Activated naive CD4-positive, alpha-beta T cell treated with anti-CD3 and anti-CD28 coated beads, Interleukin-2, amount 50 U/mL, for 72 hours (primary cell): ENCODE measurements at places on chromosomes 1 and 21.

DNA sequence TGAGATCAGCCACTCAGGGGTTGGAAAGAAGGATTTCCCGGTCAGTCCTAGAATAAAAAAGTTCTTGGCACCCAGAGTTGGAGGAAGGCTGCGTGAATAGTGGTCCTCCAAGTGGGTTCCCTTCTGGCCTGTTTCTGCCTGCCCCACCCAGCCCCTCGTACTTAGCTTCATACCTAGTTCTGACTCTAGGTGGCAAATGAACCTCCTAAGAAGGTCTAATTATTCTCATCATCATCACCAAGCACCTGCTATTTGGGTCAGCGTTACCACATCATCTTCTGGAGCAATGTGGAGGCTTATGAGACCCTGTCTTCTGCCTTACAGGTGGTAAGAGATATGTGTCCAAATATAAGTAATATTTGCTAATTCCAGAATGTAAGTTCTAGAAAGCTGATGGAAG lies 35.9 kb upstream of the NFASC start:
- DNase-seq: no peak

DNA sequence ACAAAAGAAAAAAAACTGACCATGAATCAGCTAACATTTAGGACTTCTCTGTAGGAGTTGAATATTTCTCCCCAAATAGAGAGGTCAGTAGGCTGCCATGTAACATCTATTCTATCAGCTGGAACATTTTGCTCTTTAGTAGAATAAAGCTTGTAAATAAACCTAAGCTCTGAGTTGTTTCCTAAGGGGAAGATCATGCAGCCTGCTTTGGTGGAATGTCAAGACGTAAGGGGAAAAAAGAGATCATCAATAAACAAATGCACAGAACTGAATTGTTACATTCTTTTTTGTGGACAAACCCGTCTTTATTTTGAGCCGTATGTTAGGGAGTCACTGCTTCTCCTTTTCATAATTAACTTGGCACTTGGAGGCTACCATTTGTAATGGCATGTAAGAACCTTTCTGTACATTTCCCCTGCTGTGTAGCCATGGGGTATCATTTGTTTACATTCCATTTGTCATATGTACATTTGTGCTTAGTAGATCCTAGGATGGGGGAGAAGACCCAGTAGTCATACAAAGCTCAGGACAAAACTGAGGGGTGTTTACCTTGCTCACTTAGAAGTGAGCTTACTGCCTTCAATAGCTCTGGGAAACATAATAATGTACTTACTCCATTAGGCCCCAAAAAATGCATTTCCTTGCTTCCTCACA lies 10.8 kb upstream of the PALMD start:
- DNase-seq: no peak

DNA sequence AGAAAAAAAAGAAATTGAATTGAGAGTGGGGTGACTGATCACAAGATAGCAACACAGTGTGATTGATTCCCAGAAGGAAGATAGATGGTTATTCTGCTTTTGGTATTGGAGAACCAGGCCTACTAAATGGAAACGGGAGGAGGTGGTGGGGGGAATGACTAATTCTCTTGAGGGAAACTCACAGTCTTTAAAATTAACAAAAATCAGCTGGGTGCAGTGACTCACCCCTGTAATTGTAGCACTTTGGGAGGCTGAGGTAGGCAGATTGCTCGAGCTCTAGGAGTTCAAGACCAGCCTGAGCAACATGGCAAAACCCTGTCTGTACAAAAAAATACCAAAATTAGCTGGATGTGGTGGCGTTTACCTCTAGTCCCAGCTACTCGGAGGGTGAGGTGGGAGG lies 134.6 kb upstream of the PDE4B start:
- no peak for DNase-seq

GRCh38 chr1:8422510-8423268 lies 104.8 kb downstream of the SLC45A1 start:
- DNase-seq: no peak

DNA sequence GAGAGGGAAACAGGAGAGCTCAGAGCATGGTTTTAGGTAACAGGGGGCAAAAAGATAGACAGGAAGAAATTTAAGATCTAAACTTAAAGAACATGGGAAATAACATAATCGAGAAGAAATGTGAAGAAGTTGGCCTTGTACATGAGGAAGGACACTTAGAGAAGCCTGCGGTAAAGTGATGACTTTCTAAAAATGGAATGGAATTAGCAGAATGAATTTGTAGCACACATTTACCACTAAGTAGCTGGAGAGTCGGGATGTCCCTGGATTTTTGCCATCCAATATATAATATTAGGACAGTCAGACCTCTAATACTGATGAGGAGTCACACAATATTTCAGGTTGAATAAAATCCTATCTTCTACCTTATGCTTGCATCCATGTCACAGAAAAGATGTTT lies 77.7 kb upstream of the C1orf87 start:
- no peak for DNase-seq

DNA sequence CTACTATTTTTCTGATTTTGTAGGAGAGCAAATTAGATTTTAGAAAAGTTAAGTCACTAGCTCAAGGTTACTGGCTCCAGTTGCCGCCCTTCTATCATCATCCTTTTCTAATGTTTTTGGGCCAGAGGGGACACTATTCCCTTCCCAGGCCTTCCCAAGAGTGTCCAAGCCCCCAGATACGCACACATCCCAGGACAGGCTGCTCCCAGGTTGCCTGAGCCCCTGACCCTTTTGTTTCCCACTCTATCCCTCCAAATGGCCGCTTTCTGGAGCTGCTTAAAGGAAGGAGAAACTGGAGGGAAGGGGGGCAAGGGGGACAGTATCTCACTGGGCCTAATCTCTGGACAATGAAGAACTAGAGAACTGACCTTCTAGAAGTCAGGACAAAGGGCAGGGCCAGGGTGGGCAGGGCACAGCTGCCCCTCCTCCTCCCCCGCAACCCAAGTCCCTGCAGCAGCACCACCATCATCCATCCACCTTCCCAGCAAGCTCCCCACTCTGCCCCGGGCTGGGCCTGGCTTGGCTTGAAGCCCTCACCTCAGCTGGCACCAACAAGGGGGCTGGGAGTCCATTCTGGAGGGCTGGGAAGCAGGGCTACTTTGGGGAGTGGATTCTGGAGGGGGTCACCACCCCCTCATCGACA lies 1.1 kb upstream of the MAP7D1 start:
- no peak for DNase-seq

DNA sequence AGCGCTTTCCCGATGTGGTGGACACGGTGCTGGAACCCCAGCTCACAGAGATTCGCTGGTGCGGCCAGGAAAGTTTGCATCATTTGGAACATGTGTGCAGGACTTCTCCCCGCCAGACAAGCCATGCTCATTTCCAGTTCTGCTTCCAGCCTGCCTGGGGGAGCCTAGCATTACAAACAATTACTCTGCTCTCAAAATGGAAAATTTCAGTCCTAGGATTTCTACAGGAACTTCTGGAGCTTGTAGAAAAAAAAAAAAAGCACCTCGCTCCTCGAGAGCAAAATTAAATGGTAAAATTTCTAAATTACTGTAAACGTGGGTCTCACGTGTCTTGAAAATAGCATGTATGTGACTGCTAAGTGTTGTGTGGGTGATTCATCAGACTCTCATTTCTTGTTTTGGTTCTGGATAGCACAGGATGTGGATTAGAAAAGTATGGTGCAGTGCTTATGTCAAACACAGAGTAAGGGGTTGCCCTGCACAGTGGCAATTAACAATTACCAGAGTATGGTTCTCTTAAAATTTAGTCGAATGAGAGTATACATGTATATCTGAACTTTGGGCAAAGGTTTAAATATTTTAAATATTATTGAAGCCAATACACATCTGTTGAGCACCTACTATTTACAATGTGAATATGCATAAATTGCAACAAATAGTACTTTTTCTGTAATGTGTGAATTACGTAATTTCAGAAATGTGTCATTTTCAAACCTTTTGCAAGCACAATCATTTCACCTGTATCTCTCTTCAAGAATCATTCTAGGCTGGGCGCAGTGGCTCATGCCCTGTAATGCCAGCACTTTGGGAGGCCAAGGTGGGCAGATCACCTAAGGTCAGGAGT lies 61.8 kb upstream of the PTGFRN start:
- DNase-seq: no peak

- peak; percentile 54 for DNase-seq
These were observed 34.0 kb upstream of the SSX2IP start for GRCh38 chr1:84724128-84724860.

- no peak for DNase-seq
These were observed 11.5 kb upstream of the THRAP3 start for GRCh38 chr1:36212782-36213181.

- DNase-seq: no peak
These were observed 52.2 kb downstream of the RAB3GAP2 start for GRCh38 chr1:220219865-220220698.
